Testis (tissue), 5 donors: ENCODE measurements at places on chromosomes 1 and 21. TPM values are rescaled to one million over a fixed set of nuclear protein-coding genes. Genes with fewer than 3 reads are reported as not detected.

The SHISAL2A gene
- total RNA-seq, result 5.0 TPM

- no peak for DNase-seq
Measured at GRCh38 chr1:74523873-74524480, 11.6 kb upstream of the LRRC53 start.

DNA sequence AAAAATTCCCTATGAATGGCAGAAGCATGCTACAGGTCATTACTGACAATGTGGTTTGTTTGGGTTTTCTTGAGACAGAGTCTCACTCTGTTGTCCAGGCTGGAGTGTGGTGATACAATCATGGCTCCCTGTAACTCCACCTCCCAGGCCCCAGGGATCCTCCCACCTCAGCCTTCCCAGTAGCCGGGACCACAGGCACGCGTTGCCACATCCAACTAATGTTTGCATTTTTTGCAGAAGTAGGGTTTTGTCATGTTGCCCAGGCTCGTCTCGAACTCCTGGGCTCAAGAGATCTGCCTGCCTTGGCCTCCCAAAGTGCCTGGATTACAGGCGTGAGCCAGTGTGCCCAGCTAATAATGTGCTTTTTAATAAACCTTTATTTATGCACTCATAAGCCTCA lies 259.1 kb downstream of the NFIA start:
- no peak for DNase-seq

GRCh38 chr1:19706136-19706535 lies 41.5 kb downstream of the HTR6 start:
- DNase-seq, result no peak

DNA sequence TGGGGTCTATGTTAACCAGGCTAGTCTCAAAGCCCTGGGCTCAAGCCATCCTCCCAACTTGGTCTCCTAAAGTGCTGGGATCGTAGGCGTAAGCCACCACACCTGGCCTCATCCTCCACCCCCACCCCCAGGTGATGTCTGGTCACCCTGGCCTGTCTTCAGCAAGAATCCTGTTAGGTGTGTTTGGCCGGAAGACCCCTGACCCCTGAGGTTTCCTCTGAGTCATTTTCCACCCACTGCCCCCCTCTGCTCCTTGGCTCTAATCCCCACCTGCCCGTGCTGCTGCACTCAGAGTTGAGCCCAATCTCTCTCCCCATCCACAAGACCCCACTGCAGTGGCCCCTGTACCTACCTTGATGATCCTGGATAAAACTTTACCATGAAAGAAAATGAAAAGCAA lies 25.2 kb downstream of the SLC66A1 start:
- no peak for DNase-seq

GRCh38 chr1:89311757-89312156 lies 39.1 kb upstream of the GBP5 start:
- no peak for DNase-seq

DNA sequence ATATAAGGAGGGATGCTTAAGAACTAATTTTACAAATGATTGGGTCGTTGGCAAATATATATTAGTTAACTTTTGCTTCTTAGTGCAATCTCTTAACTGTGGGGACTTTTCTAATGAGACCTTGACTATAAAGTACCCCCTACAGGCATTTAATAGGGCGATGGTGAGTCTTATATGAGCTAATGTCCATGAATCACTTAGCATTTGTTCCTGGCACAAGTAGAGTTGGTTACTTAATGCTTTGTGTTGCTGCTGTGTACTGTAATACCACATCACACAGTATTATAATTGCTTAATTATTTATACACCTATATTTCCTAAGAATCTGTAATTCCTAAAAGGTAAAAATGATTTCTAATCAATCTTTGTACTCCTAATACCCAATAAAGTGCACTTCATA lies 25.3 kb upstream of the TMCO1 start:
- DNase-seq, result no peak

The HPCA gene
- total RNA-seq, result 1.7 TPM

DNA sequence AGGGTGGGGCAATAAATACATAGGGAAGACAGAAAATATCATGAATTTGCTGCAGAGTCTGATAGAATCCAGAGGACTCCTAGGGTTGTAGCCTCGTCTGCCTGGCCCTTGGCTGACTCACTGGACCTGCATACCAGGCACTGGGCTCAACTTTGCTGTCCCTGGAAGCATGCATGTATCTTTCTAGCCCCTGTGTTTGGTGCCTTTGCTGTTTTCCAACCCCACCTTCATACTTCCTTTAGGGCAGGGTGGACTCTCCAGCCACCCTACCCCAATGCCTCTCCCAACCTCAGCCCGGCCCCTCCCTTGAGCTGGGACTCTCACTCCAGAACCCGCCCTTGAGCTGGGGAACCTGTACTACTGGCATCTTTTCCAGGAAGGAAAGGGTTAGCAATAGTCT lies 1.2 kb downstream of the RAB25 start:
- DNase-seq, result no peak

- no peak for DNase-seq
Measured at GRCh38 chr1:214367841-214368240, 86.9 kb downstream of the SMYD2 start.

DNA sequence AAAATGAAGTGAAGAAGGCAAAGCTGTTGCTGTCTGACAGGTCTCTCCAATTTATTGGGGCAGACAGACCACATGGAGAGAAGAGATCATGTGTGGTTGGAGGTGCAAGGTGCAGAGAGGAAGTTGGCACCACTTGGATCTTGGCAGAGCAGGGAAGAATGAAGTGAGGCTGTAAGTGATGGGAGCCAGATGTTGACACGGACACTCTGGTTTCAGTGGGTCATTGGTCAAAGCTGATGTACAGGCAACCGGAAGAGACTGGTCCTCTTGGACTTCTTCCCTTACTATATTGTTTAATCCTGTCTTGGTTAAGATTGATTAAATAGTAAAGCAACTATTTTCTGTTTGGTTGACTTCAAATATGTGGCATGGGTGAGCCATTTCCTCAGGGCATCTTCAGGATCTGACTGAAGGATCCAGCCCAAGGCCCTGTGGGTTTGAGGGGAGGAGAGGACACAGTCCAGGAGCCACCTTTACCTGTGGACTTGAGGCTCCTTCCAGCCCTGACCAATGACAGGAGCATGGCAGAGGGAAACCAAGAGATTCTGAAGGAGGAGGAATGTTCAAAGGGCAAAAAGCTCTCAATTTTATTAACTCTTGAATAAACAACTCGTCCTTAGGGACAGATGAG lies 49.4 kb downstream of the NENF start:
- DNase-seq, result no peak

GRCh38 chr1:231964241-231964640 lies 337.7 kb downstream of the DISC1 start:
- no peak for DNase-seq

The SZT2 gene
- 90.1 TPM for total RNA-seq

DNA sequence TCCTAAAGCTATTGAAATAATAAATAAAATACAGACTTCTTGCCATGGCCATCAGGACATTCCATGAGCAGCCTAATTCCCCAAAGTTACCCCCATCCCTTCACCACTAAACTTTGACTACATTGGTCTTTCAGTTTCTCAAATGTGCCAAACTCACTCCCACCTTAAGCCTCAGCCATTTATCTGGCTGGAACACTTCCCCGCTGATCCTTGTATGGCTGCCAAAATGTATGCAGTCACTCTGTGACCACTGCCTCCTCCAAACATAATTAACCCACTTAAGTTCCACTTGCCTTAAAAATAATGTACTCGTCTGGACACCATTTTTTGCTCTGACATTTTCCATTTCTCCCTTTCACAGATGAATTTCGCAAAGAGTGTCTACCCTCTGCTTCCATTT lies 407.4 kb downstream of the NTNG1 start:
- no peak for DNase-seq

The ADAMTS4 gene
- 2.4 TPM for total RNA-seq

GRCh38 chr1:116020668-116021272 lies 44.5 kb downstream of the SLC22A15 start:
- peak; percentile 79 for DNase-seq

GRCh38 chr1:20936216-20936615 lies 149.1 kb upstream of the HP1BP3 start:
- no peak for DNase-seq

GRCh38 chr1:101918277-101918676 lies 78.4 kb downstream of the OLFM3 start:
- no peak for DNase-seq

GRCh38 chr1:228241259-228241658 lies 33.4 kb downstream of the OBSCN start:
- DNase-seq, result no peak

The SLAMF8 gene
- 0.47 TPM for total RNA-seq

GRCh38 chr1:208923946-208924720 lies 659.4 kb upstream of the CAMK1G start:
- no peak for DNase-seq

GRCh38 chr1:206480211-206480610 lies 9.9 kb downstream of the IKBKE start:
- no peak for DNase-seq

The CLCA1 gene
- 0.12 TPM for total RNA-seq

The CNR2 gene
- 0.06 TPM for total RNA-seq

The HIVEP3 gene
- total RNA-seq, result 4.8 TPM

GRCh38 chr1:207711285-207711684 lies 40.6 kb upstream of the CD46 start:
- DNase-seq, result no peak

The HHIPL2 gene
- total RNA-seq, result 6.0 TPM

The WNT3A gene
- 0.08 TPM for total RNA-seq

DNA sequence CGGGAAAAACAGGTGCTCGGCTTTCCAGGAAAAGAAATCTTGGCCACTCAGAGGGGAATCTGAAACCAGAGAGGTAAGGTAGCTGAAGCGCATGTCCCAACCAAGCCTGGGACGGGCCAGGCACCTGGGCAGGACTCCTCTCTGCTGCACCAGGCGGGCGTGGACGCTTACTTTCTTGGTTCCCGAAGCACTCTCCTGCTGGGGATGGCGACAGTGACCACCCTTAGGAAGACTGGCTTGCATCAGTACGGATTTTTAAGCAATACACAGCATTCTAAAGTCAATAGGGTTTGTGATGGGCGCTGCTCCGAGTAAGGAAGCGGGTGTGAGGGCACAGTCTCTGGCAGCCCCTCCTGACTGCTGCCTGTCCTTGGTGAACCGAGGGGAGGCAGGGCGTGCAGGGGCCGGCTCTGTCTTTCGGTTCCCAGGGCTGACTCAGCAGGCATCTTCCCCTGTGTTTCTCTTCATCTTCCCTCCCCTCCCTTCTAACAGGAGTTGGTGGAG lies 74.9 kb upstream of the ANGPTL1 start:
- no peak for DNase-seq

DNA sequence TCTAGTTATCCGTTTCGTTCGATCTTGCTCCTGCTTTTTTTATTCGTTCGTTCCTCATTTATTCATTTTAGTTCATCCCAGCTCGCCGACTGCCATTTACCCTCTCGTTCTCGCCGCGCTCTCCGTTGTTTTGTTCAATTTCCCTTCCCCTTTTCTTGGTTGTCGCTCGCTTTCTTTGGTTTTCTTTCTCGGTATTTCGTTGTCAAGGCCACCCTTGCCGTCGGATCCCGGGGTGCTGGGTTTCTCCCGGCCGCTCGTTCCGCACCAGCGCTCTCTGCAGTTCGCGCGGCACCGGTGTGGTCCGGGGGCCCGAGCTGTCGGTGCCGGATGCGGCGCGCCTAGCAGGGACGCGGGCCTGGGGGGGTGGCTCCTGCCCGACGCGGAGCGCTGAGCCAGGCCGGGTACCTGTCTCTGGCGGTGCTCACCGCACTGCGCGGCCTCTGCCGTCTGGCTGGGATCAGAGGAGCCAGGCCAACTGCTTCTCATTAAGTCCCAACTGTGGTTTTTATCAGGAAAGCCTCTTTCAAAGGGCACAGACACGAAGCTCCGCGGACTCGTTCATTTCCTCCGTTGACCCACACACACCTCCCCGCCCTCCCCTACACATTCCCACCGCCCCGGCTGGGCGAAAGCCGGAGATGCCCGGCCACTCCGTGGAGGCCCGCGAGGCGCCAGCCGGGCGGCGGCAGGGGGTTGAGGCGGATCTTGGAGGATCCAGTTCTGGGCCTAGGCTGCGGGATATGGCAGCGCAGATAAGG lies 1.6 kb downstream of the ALX3 start:
- no peak for DNase-seq

The ERICH3 gene
- total RNA-seq, result 19.5 TPM

The TBX15 gene
- 0.74 TPM for total RNA-seq

The GBP1 gene
- 11.3 TPM for total RNA-seq

GRCh38 chr1:174769961-174770549 lies 229.7 kb upstream of the CACYBP start:
- no peak for DNase-seq

DNA sequence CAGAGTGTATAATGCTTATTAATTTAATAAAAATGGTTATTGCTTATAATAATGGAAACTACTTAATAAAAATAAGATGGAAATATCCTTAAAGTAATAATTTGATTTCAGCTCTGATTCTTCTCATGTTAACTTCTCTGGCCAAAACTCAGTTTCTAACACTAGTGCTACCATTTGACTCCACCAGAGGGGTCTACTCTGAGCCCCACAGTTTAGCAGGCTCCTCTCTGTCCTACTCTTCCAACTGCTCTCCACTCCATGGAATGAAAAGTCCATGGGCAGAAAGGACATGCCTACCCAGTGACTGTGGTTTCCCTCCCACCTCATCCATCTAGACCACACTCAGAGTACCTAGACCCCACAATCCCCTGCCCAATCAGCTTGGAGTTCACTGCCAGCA lies 489.1 kb upstream of the CAMK1G start:
- DNase-seq, result no peak

- no peak for DNase-seq
Measured at GRCh38 chr1:222331765-222332164, 216.1 kb downstream of the HHIPL2 start.
